Thoracic aorta endothelial cell (primary cell): ENCODE measurements at places on chromosomes 2 and 18. TPM values are rescaled to one million over a fixed set of nuclear protein-coding genes. Genes with fewer than 3 reads are reported as not detected.

Gene TPO
- not detected in 2 replicates for total RNA-seq

Gene BIRC6
- total RNA-seq, result 205 and 229 TPM in 2 replicates

Gene TFPI
- total RNA-seq, result 498 and 703 TPM in 2 replicates

Gene MC2R
- not detected in 2 replicates for total RNA-seq

Gene SKOR2
- not detected in 2 replicates for total RNA-seq

Gene SLC23A3
- 1.8 and 2.1 TPM in 2 replicates for total RNA-seq

Gene GNAL
- 0.66 and 3.5 TPM in 2 replicates for total RNA-seq

Gene IGFBP5
- 0.40 and 1.0 TPM in 2 replicates for total RNA-seq

Gene GALNT3
- 0.13 and 0.36 TPM in 2 replicates for total RNA-seq

Gene IL1RN
- not detected in 2 replicates for total RNA-seq

Gene ARHGAP15
- total RNA-seq, result not detected in 2 replicates

Gene SATB2
- total RNA-seq, result 1.3 and 2.7 TPM in 2 replicates

Gene RNF125
- total RNA-seq, result 1.5 and 1.6 TPM in 2 replicates

Gene SERPINB13
- total RNA-seq, result 0.13 TPM in 1 of 2 replicates, not detected in the other

Gene KCNG2
- not detected in 2 replicates for total RNA-seq

Gene LBX2
- total RNA-seq, result 3.2 and 3.5 TPM in 2 replicates

Gene CYP20A1
- 43.1 and 50.0 TPM in 2 replicates for total RNA-seq

Gene DPYSL5
- not detected in 2 replicates for total RNA-seq

Gene VWC2L
- not detected in 2 replicates for total RNA-seq

Gene PLCL1
- total RNA-seq, result 9.6 and 9.7 TPM in 2 replicates

Gene ALPI
- not detected in 2 replicates for total RNA-seq

Gene LRRC30
- not detected in 2 replicates for total RNA-seq

Gene GAL3ST2
- total RNA-seq, result not detected in 2 replicates

Gene SPEG
- 0.43 and 0.80 TPM in 2 replicates for total RNA-seq

Gene METTL21A
- 14.5 and 25.7 TPM in 2 replicates for total RNA-seq

Gene TCF4
- total RNA-seq, result 406 and 456 TPM in 2 replicates

Gene WDSUB1
- 5.7 and 6.1 TPM in 2 replicates for total RNA-seq

Gene CD226
- total RNA-seq, result 0.53 and 0.65 TPM in 2 replicates

Gene DHX57
- total RNA-seq, result 30.2 and 34.0 TPM in 2 replicates

Gene HOXD10
- total RNA-seq, result not detected in 2 replicates

Gene GCG
- total RNA-seq, result not detected in 2 replicates

Gene SKA1
- 35.5 and 47.7 TPM in 2 replicates for total RNA-seq

Gene CHRNG
- not detected in 2 replicates for total RNA-seq

Gene UGT1A1
- total RNA-seq, result not detected in 2 replicates

Gene GPAT2
- total RNA-seq, result 6.5 and 7.4 TPM in 2 replicates

Gene ASB18
- total RNA-seq, result not detected in 2 replicates

Gene ANTXR1
- 7.4 and 20.6 TPM in 2 replicates for total RNA-seq

Gene NDUFB3
- total RNA-seq, result 81.8 and 94.8 TPM in 2 replicates

Gene LCT
- under 0.01 TPM in 2 replicates for total RNA-seq

Gene ADI1
- total RNA-seq, result 44.4 and 52.5 TPM in 2 replicates

Gene INPP5D
- 36.8 and 39.6 TPM in 2 replicates for total RNA-seq

Gene SP140L
- total RNA-seq, result 16.0 and 25.9 TPM in 2 replicates

Gene IL36B
- not detected in 2 replicates for total RNA-seq

Gene STPG4
- 0.13 and 0.65 TPM in 2 replicates for total RNA-seq

Gene IGFBP2
- total RNA-seq, result 19.9 and 68.2 TPM in 2 replicates
